ENCODE measurements at places on chromosomes 7 and 10.

DNA sequence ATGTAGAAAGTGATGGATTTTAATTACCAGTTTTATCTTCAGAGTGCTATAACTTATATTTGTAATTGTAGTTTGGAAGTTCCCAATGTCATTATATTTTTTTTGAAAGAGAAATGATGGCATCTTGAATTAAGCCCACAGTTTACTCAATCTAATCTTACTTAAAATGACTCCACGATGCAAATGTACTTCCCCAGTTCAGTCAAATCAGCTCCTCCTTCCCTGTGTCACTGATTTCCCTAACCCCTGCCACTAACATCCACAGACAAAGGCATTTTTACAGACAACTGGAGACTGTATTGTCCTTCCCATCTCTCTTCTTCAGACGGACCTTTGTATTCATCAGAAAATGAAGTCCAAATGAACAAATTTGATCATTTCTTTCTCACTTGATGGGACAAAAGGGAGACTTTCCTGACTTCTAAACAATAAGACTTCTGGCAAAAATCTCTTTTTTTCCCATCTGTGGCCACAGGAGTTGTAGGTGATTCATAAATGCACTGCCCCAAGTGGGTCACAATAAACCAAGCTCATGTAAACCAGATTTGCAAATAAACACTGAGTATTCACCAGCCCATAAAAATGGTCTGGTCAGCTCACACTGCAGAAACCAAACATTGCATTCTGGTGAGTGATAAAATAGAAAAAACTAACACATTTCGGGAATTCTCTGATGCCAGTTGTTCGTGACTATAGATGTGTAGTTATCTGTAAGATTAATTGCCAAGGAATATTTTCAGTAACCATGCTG is 162.9 kb downstream of the FANK1 start:
- DNase-seq: no peak

DNA sequence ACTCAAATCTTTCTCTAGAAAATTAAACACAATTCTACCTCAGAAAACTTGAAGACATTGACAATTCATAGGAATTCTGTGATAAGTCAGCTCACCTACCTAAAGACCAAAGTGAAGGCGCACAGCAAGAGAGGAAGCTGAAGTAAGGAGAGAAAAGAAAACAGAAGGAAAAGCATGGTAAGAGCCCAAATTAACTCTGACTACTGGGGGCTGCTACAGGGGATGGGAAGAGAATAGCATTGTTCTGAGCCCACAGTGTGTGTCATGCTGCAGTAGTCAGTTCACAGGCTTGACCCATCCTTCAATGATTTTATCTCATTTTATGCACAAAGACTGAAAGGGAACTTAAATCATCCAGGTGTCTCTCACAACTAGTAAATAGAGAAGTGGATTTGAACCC is 111.3 kb downstream of the PTEN start:
- no peak for DNase-seq

DNA sequence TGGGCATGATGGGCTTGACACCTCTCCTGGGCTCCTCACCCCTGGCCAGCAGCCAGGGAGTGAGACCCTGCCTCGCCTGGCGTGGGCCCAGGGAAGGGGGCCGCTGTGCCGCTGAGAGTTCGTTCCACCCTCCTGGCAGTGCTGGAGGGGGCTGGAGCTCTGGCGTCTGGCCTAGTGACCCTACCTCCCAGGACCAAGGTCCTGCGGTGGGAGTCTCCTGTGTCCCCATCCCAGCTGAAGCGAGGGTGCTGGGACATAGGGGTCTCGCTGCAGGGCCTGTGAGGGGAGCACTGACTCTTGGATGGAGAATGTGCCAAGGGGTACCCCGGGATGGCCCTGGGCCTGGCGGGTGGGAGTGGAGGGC is 1.2 kb downstream of the GTF2IRD1 start:
- DNase-seq: no peak

- DNase-seq: no peak
These were observed 745 bp upstream of the ORAI2 start for GRCh38 chr7:102432442-102433218.

GRCh38 chr10:1157615-1157933 is 101.4 kb downstream of the WDR37 start:
- DNase-seq: no peak

GRCh38 chr10:75342397-75342796 is 59.2 kb downstream of the ZNF503 start:
- DNase-seq: no peak

DNA sequence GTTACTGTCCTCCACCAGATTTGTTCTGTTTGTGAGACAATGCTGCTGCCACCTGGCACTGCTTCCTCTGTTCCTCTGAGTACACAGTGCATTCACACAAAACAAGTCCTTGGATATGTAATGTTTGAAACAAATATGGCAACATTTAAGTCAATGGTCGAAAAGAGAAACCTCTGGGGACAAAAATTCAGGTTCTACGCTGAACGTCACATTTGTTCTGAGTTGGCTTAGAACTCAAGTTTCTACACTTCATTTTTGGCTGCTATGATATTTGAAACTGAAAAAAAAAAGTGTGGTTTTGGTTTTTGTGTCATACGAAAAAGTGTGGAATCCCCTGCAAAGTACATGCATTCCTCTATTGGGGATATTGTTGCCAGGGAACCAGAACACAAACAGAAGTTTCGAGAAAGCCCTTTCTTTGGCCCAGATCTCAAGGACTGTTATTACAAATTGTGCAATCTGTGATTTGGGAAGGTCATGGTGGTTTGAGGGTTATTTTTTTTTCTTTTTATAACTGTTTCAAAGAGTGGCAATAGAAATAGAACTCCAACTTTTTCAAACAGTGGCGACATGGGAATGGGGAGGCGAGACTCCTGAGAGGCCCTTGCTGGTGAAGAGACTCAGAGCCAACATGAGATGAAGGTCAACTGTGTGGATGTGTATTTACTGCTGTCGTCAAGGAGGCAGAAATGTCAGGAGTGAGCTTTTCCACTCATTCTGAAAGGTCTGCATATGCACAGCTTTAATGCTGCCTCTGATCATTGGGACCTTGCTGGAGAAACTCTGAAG is 127.5 kb downstream of the CUBN start:
- no peak for DNase-seq

GRCh38 chr7:75639886-75640190 is 98.9 kb downstream of the HIP1 start:
- DNase-seq: no peak

DNA sequence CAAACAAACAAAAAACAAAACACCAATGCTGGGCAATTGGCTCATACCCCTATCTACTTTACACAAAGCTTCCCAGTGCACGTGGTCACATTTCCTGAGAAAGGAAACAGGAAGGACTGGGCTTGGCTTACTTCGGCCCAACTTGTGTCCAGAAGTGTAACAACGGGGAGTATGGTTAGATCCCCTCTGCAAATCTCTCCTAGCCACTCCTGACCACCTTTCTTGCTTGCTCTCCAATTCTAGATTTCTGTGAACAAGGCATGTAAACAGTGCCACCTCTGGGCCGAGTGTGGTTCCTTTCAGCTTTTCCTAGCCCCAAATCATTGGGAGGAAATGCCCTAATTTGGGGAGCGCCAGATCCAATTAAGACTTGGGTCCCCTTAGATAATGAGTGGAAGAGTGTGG is 21.0 kb upstream of the FRAT2 start:
- no peak for DNase-seq

DNA sequence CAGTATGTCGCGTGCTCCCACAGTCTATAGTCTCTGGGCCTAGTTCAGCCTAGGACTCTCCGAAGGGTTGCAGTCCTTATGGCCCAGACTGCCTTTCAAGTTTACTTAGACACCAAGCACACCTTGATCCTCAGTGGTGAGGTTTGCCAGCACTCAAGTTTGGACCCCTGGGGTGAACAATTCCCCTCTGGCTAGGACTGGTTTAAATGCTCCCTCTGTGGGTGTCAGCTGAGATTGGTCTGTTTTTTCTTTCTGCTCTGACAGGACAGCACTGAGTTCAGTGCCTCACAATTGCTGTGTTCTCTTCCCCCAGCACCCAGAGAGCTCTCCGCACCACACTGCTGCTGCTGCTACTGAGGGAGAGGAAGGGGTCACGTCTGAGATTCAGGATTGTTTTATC is 31.9 kb upstream of the AGR3 start:
- DNase-seq: no peak

DNA sequence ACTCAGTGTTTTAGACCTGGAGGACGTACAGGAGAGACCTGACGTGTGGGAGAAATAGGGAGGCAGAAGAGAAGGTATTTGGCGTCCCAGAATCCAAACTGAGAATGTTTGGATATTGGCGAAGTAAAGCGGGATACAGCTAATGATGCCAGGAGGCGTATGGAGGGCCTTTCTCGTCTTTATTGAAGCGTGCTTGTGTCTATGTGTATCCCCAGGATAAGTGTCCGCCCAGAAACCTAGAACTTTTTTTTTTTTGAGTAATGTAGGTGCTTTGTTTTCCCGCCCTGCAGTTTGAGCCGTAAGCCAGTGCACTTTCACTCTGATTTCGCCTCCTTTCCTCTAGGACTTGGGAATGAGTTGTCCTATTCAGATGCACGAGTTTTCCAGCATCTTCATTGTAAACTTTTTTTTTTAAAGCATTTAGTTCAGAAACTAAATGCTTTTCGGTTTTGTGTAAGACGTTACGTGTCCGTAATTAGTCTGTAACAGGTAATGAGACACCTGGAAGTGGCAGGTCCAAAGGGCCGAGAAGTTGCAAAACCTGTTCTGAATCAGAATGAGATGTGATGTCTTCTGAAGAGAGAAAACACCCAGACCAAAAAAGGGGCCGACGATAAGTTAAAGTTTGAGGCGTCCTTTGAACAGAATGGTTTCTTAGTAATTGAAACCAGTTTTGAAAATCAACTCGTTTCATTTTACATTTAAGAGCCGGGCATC is 746 bp downstream of the ARL5B start:
- no peak for DNase-seq

DNA sequence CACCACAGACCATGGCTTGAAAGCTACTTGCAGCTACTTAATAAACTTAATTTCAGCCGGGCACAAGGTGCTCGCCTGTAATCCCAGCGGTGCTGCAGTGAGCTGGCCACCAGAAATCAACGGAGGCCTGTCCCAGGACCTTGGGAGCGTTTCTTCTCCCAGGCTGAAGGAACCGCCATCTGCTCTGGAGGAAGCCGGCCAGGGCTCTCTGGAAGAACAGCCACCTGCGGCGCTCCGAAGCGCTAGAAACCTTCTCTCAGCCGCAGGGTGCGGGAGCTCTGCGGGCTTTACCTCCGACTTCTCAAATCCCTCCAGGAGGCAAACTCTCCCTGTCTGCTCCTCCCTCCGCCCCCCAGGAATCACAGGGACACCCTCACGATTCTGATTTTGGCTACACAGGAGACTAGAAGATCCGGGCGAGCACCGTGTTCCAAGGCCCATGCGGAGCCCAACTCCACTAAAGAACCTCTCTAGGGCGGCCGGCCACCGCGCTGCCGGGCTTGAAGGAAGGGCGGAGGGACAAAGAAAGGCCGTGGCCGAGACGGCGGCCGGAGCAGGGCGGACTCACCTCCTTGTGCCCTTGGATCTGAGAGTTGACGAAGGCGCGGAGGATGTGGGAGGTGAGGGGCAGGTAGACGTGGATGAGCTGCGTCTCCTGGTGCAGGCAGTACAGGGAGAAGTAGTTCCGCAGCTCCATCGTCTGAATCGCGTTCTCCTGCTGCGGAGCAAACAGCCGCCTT is 14.4 kb downstream of the NUDT1 start:
- no peak for DNase-seq

DNA sequence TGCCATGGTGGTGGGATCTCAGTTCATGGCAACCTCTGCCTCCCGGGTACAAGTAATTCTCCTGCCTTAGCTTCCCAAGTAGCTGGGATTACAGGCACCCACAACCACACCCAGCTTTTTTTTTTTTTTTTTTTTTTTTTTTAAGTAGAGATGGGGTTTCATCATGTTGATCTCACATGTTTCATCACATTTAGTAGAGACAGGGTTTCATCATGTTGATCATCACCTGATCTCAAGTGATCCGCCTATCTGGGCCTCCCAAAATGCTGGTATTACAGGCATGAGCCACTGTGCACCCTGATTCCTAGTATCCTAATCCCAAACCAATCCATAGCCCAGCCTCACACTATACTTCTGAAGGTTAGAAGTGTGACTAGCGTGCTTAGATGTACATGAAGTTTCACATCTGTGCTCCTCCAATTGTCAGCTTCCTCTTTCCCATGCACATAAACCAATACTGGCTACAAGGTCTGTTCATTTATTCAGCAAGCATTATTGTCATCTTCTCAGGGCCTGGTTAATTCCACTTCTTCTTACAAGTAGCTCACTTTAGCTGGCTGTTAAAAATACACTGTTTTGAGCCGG is 6.8 kb upstream of the NAT16 start:
- no peak for DNase-seq

GRCh38 chr7:131302876-131303707 is 24.6 kb upstream of the MKLN1 start:
- DNase-seq: no peak

GRCh38 chr7:156918635-156919034 is 25.7 kb upstream of the LMBR1 start:
- DNase-seq: no peak

Data from NCI-H187 (cell line).